Stimulated activated CD4-positive, alpha-beta T cell treated with anti-CD3 and anti-CD28 coated beads, TNF-alpha, amount 100 ng/mL, for 4 hours (primary cell): ENCODE measurements at places on chromosomes 1 and 21.

DNA sequence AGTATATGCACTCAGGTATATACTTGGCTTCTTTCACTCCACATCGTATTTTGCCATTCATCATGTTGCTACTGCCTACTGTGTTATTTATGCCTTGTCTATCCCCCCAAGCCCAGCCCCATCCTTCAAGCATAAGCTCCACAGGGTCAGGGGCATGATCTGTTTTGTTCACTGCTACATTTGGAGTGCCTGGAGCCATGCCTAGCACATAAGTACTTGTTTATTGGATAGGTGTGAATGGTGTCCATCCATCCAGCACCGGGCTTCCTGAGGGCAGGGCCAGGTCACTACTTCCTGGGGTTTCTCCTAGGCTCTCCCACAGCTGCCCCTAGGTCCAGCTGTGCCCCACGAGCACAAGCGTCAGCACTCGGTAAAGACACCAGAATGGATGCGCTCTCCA is 289.0 kb upstream of the VAMP3 start:
- DNase-seq = no peak

- DNase-seq = no peak
Observed at GRCh38 chr21:45154511-45155508, 80.4 kb downstream of the ADARB1 start.

DNA sequence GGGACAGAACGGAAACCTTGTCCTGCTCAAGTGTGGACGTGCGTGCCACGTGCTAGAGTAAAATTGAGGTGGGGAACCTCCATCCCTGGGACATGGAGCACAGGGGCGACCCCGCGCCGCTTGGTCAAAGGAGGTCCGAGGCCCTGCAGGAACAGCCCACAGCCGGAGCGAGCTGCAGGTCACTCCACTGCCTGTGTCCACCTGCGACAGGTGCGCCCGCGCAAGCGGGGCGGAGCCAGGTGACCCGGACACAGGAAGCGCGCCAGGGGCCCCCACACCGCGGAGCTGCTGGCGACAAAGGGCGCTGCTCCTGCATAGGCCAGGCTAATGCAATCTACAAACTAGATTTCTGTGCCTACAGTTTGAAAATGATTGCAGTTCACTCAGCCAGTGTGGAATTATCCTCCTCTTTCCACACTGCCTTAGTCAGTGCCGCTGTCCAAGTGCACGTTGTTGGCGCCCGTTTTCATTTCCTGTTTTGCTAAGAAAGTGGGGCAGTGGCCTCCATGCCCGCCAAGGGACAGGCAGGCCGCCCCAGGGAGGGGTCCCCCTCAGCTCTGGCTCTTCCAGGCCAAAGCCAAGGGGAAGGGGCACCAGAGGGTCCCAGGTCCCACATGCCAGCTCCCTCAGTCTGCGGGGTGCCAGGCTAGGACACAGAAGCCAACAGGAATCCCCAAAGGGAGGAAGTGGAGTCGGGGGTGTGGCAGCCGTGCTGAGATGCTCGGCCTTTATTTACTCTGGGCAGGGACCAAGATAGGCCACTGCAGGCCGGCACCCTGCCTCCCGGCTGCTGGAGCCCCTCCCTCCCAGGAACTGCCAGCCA is 4.3 kb upstream of the NADK start:
- DNase-seq = no peak

GRCh38 chr21:46212721-46213484 is 15.7 kb downstream of the LSS start:
- DNase-seq = no peak

- no peak for DNase-seq
Observed at GRCh38 chr1:203133970-203134725, 6.6 kb downstream of the ADORA1 start.

GRCh38 chr1:27521336-27521831 is 31.4 kb upstream of the WASF2 start:
- DNase-seq = no peak

DNA sequence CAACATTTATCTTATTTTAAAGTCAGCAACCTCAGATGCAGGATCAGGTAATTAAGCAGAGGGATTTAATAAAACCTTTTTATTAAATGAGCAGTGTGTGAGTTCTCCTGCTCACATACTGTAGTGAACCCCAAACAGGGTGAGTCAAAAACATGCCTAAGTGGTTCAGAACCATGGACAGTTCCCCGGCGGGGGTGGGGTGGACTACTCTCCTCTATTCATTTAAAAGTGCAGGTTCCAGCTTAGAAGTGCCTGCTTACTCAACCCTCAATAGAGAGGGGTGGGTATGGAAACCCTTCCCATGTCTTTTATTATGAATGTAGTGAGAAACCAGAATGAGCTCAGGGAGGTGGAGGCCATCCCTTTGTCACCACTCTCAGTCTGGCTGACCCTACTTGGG is 397.9 kb downstream of the HHAT start:
- no peak for DNase-seq

- no peak for DNase-seq
Observed at GRCh38 chr1:159163614-159164228, 7.7 kb upstream of the CADM3 start.
